ENCODE measurements at places on chromosomes 6 and 20.

GRCh38 chr6:143390278-143390677 is 60.2 kb downstream of the ADAT2 start:
- DNase-seq = no peak

DNA sequence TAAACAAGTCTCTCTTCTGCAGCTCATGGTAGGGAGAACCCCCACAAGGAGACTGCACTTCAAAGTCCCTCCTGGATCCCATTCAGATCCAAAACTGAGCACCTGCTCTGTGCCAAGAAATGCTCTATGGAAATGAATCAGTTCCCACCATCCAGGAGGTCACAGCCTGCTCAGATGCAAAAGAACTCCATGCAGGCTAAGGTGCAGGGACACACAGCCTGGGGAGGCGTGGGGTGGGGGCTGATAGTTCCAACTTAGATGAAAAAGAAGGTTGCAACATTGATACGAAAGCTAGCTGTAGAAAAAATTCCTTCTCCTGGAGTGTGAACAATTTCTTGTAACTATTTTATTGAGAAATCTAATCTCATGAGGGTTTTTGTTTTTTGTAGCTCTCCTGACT is 111.0 kb upstream of the TMEM170B start:
- peak; percentile 93 for DNase-seq

GRCh38 chr6:157763904-157764177 is 59.2 kb upstream of the SNX9 start:
- no peak for DNase-seq

DNA sequence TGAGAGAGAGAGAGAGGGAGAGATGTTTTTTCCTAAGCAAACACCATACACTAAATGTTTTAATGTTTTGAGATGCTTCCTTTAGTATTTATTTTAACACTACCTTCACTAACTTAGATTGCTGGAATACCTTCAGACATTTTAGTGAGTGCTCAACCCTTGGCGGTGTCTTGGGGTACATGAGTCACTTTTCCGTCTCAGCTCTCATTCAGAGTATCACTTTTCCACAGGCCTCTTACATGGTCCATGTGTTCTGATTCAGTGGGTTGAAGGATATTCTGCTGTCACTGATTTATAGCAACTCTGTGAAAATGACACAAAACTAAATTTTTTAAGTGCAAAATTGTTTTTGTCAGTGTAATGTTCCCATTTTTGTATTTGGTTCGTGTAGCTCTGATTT is 217.9 kb downstream of the CLVS2 start:
- no peak for DNase-seq

- DNase-seq = peak; percentile 23
Observed at GRCh38 chr6:90458353-90459224, 128.3 kb downstream of the MAP3K7 start.

- DNase-seq = no peak
Observed at GRCh38 chr6:111789598-111789997, 83.7 kb downstream of the FYN start.

DNA sequence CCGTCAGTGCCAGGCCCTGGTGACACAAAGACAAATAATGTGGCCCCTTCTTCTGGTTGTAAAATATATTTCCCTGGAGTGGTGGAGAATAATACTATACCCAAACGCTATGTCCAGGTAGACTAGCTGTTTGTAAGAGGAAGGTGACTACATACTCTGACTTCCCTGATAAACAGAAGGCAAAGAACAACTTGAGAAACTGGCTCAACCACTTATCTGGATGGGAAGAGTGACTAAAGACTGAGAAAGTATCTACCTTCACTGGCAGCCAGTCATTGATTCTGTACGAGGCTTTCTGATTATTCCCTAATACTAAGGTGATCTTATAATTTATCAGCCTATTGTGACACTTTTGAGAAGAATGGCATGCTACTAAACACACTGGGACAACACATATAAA is 569.7 kb downstream of the EPHA7 start:
- no peak for DNase-seq

DNA sequence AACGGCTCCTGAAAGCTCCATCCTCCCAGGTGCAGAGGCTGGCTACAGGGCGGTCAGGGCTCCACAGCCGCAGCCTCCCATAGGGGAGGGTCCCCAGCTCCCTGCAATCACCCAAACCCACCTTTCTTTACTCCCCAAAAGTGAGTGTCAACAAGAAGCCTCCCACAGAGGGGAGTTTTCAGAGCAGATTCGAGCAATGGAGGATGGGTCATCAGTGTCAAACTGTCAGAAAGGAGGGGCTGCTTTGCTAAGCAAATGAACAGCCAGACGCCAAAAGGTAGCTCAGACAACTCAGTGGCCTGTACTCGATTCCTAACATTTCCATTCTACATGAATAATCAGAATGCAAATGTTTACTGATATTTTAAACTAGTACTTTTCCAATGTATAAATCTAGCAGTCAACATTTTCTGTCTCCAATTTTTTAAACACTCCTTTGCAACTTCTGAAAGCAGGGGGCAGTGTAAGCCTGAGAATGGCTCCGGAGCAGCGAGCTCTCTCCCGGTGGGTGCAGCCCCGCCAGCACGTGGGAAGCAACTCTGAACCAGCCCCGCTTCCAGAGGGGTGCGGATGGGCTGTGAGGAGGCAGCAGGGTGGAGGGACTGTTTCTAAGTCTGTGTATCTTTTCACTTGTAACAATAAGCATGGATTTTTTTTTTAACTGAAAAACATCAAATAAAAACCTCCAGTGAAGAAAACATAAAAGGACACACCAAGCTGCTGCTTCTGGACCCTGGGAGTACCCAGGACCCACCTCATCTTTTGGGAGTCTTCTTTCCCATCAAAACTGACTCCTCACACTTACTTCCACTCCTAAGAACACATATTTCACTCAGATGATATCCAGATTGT is 54.9 kb downstream of the TAF4 start:
- peak; percentile 25 for DNase-seq

DNA sequence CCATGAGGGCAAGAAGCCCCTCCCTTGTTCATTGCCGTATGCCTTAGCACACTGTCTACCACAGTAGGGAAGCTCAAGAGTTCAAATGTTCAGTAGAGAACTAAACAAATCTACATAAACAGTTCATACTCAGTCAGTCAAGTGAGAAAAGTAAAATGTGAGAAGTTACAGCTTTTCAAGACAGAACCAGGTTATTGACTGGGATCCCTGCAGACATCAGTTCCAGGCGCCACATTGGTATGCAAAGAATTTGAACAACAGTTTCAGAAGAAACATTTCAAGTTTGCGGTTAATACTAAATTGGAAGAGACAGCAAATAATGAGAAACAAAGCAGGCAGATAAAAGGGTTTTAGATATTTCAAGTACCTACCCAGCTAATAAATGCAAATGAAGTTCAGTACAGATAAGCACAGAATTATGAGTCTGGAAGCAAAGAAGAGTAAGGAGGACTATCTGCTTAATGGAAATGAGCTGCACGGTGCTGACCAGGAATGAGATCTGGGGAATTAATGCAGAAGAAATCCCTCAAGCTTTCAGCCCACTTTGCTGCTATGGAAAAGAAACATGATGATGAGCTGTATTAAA is 246.2 kb downstream of the HACE1 start:
- DNase-seq = no peak

GRCh38 chr6:117783279-117783678 is 108.0 kb downstream of the NUS1 start:
- DNase-seq = no peak

- DNase-seq = no peak
Observed at GRCh38 chr20:14453259-14453658, 115.8 kb upstream of the FLRT3 start.

DNA sequence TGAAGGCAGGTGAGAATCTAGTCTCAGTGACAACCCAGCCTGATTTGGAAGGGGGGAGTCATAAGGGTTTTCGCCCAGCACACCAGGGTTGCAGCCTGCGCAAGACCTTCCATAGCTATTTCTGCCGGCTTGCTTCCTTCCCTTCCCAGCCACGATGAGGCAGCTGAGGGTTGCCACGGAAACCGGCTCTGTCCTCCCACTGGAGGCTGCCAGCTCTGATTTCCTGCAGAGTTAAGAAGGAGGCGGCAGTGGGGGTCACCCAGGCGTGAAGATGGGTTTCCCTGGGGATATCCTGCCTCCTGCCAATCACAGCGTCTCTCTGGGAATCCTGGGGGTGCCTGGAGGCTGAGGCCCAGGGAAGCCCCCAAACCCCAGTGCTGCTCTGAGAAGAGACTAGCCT is 23.1 kb upstream of the KCNB1 start:
- DNase-seq = no peak

DNA sequence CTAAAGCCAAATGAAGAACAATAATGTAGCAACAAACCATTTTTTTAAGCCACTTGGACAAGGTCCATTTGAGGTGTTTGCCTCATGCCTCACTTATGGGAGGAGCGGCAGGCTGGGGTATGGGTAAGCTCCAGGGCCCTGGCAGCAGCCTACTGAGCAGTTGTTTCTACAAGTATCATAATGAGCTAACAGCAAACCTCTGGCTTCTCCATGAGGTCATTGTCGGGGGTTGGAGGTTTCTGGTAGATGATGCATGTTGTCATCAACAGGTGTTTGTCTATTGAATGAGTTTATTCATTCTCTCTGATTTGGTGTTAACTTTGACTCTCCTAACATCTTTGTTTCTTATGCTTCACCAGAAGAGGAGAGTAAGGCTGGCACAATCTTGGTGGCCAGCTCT is 150.7 kb downstream of the TBC1D7 start:
- no peak for DNase-seq

- DNase-seq = no peak
Observed at GRCh38 chr6:4521070-4521469, 255.1 kb upstream of the CDYL start.

- no peak for DNase-seq
Observed at GRCh38 chr20:38125157-38126056, 39.7 kb downstream of the TGM2 start.

DNA sequence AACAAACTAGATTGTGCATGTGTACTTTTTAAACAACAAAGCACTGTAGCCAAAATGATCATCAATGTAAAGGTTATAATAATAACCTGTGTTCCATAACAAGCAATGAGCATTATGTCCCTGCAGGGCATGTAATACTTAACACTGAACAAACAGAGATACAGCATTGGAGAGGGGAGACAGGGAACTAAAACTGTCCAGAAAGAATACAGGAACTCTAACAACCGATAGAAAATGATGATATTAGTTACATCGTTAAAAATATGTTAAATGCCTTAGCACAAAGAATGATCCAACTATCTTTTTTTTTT is 80.5 kb downstream of the COL9A1 start:
- DNase-seq = no peak

DNA sequence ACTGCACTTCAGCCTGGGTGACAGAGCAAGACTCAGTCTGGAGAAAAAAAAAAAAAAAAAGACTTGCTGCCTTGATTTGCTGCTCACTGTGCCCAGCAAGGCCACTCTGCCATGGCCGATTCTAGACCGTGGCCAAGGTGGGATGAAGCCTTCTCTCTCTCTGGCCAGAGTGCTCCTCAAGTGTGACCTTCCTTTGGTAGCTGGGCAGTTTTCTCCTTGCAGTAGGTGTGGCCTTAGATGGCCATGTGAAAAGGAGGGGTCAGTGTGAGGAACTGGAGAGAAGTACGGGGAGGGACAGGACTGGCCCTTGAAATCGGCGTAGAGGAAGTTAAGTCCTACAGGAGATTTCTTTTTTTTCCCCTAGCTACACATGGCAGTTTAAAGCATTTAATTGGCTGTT is 272.0 kb downstream of the ARID1B start:
- no peak for DNase-seq

- DNase-seq = no peak
Observed at GRCh38 chr6:107443608-107444267, 15.6 kb downstream of the PDSS2 start.

DNA sequence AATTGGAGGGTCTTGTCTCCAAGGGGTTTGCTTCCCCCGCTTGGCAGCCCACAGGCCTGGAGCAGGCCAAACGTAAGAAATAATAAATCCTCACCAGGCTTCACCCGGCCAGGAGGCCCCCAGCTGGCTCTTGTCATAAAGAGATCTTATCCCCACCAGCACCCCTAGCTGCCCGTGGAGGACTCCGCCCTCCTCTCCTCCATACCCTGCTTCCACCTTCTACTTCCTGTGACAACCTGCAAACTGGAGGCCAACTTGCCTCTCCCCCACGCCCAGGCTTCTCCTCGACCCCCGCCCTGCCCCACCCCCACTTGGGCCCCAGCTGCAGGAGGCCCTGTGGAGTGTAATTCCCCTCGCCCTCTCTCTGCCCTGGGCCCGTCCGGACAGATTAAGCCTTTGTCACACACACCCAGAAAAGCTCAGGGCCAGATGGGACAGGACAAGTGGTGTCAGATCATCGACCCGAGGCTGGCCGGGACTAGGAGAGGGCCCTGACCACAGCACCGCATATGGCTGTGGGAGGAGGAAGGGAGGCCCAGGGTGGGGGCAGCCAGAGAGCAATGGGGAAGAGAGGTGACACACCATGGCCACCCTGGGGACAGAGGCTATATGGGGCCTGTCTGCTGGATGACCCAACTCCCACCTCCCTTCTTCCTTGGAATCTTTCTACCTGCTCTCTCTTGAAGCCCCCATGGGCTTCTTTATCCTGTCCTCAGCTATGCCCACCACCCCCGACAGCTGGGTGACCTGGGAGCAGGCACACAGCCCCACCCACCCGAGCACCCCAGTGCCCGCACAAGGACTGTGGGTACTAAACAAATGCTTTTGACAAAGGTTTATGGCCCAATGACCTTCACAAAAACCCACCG is 3.9 kb downstream of the NOL4L start:
- DNase-seq = no peak

DNA sequence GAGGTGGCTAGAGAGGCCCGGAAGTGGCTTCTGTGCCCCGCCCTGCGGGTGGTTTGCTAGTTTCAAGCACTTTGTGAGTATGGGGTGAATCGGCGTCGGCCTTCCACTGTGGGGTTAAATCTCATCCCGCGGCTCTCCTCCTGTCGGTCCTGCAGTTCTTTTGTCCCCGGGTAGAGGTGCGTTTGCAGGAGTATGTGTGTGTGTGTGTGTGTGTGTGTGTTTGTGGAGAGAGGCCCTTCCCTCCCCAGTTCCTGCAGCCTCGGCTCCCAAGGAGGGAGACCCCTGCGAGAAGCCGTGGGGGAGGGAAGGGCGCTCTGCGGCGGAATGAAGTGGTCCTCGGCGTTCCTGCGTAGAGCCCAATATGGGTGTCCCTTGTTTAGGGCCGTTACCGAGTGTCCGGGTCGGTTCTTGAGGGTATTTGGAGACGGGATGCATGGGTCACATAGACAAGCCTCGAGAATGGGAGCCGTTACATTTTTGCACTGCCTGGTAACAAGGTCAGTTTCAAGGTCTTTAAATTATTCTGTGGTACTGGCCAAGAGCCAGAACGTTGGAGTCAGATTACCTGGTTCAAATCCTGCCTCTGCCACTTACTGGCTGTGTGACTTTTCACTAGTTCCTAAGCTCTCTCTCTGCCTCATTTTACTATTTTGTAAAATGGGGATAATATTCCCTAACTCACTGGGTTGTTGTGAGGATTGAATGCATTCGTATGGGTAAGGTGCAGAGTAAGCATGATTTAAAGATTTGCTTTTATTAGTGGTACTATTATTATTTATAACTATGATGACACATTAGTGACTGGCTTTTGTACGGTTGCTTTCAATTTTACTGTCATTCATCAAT is at the start of gene ZKSCAN3:
Gene ZKSCAN3, plus strand, starts transcription at position 56 of the 846 bp plus-strand sequence. CDS start 9,640 bp downstream, outside the sequence.
- peak; percentile 70 for DNase-seq

- no peak for DNase-seq
Observed at GRCh38 chr6:111958534-111958933, 85.3 kb upstream of the FYN start.

GRCh38 chr20:33474097-33474873 is 15.6 kb upstream of the CBFA2T2 start:
- DNase-seq = no peak

- no peak for DNase-seq
Observed at GRCh38 chr6:107105511-107106116, 9.7 kb downstream of the BEND3 start.

GRCh38 chr20:10718661-10719060 is 44.9 kb upstream of the JAG1 start:
- no peak for DNase-seq

All from trophoblast cell (in vitro differentiated cells and primary cell).